Activated gamma-delta T cell treated with Interleukin-2 at 50 U/mL for 16 hours (primary cell): ENCODE measurements at places on chromosomes 1 and 21.

DNA sequence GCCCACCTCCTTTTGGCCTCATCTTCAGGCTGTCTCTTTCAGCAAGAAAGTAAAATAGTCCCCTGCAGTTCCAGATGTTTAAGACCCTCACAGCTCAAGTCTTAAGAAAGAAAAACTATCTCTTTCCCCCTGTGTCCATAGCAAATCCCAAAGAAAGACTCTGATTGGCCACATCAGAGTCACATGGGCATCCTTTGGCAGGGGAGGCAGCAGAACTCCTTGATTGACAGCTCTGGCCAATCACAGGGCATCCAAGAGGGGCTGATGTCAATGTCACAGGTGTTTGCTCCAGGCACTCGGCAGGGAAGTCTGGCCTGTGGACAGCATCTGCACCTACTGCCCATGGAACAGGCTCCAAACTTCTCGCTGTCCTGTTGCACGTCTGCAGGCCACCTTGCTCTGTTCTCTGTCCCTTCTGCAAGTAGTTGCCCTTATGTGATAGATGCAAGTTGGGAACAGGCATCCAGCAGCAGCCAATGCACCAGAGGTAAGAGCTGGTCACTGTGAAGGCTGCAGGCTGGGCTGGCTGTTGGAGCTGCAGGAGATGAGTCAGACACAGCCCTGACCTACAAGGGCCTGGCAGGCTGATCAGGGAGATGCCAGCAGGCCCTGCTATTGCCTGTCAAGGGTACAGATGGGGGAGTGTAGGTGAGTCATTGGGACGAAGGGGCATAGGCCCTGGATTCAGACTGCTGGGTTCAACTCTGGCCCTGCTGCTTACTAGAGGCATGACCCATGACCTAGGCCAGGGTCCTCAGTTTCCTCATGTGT, 96.8 kb upstream of the TMEM51 start:
- no peak for DNase-seq

- DNase-seq = no peak
These were observed 8.0 kb downstream of the PHLDA3 start for GRCh38 chr1:201460814-201461644.

- no peak for DNase-seq
These were observed 90.1 kb upstream of the TNR start for GRCh38 chr1:175833502-175833901.

DNA sequence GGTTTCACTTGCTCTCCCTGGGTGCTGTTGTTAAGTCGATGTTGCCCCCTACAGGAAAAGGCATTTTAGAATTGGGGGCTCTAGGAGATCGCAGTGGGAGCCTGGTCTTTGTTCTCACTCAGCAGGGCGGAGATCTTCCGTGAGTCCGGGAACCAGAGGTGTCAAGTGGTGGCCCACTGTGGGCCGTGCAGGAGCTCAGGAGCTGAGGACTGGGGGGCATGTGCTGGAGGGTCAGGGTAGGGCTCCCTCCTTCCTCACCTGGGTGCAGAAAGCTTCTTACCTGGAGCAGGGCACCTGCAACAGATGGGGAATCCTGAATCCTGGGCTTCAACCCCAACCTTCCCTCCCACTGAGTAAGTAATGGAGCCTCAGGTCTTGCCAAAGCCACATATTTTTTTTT, 392.7 kb downstream of the NPHP4 start:
- no peak for DNase-seq

GRCh38 chr1:150548632-150549495, at the start of gene ADAMTSL4:
ADAMTSL4 (plus strand) TSS chr1:150549408; CDS start chr1:150552289, 2,881 bp downstream.
- DNase-seq = no peak

DNA sequence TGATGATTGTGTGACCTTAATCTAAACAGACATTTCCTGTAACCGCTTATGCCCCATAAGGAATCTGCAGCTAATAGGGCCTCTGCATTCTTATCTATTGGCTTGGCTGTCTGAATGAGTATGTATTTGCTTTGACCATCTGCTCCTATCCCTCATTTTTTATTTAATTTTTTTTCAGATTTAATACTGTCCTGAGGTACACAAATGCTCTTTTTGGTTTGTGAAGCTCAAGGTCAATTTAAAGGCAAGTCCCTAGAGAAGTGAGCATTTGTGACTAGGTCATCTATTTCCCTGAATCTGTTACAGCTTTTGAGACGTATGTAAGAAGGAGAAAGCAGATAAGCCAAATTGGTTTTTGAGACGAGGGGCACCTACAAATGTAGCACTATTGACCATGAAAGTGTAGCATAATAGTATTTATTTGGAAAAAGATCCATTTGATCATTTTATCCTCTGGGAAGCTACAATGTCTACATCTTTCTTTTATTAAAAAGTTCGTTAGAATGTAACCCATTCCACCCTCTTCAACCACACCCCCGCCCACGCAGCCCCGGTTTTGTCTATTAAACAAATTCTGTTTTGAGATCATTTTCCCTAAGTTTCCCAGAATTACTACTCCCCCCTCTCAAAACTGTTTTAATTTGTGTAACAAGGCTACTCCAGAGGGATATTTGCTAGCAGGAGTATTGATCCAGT, 69.2 kb upstream of the HSPA13 start:
- DNase-seq = no peak

GRCh38 chr1:93106226-93106625, 27.1 kb downstream of the MTF2 start:
- no peak for DNase-seq
